NCI-H2081 (cell line): ENCODE measurements at places on chromosomes 16 and 17.

DNA sequence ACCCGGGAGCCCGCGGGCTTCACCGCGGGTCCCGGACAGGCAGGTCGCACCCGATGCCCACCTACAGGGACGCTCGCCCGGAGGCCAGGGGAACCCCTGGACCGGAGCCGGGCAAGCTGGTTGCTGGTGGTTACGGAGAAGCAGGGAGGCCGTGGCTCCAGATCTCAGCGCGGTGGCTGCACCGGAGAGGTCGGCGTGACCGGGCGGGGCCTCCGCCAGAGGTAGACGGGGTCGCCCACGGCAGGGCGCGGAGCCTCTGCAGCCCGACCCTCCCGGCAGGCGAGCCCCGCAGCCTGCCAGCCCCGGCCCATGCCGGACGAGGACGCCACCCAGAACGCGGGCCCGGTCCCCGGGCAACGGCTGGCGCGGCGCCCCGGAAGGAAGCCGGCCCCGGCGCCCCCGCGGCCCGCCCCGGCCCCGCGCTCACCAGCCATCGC is 341 bp downstream of the PCYT2 start:
- DNase-seq = no peak

- no peak for DNase-seq
Observed at GRCh38 chr16:57022445-57022844, 33.1 kb downstream of the NLRC5 start.

DNA sequence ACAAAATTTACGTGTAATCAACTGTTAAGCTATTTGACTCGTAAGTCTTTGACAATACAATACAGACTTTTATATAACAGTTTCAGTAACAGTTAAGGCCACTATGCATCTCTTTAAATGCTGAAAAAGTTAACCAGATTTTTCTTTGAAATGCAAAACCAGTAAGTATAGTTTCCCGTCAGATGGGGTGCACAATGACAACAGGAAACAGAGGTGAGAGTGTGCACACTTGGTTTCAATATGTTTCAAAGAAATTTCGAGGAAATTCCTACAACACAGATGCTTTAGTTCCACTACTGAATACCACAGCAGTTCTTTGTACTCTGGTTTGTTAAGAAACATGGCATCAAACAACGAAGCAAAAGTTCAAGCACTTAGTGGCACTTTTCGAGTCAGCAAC is 48.4 kb downstream of the RNF157 start:
- no peak for DNase-seq

DNA sequence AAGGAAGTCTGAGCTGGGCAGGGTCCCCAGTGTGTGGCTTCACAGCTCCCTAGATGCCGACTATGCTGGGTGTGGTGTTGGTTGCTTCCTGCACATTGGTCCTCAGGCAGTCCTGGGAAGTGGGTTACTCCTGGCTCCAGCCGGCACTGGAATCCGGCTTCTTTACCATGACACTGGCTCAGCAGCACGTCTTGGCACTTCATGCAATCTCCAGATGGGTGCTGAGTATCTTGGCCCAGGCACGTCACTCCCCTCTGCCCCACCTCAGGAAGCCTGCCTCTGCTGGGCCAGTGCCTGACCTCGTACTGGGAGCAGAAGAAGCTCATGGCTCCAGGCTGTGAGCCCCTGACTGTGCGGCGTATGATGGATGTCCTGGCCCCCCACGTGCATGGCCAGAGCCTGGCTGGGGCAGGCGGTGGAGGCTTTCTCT is 24.5 kb downstream of the FCSK start:
- DNase-seq = no peak

GRCh38 chr17:7888184-7888920 is at the start of gene CHD3:
Gene CHD3, plus strand, starts transcription at chr17:7888789. Its CDS starts 212 bp downstream, at chr17:7889001.
- no peak for DNase-seq

DNA sequence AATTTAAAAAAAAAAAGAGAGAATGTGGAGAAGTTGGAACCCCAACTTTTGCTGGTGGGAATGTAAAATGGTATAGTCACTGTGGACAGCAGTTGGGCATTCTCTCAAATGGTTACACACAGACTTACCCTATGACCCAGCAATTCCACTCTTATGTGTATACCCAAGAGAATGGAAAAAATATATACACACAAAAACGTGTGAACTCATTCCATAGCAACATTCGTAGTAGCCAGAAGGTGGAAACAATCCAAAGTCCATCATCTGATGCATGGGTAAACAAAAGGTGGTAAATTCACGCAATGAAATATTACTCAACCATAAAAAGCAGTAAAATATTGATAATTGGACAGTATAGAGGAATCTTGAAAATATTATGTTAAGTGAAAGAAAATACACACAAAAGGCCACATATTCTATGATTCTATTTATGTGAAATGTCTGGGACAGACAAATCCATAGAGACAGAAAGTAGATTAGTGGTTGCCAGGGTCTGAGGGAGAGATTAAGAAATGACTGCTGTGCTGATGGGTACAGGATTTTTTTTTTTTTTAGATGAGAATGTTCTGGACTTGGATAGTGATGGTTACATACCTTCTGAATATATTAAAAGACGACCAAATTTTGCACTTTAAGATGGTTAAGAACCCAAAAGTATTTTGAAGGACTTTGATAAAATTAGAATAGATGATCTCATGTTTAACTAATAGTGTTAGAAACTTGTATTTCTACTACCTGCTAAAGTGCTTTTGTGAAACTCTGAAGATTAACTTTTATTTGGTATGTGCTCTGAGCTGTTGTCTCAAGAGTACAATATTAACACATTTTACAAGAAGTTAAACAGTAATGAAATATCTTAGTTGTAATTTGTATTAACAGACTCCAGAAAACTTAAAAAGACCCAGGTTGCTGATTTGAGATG is 60.9 kb downstream of the MRTFB start:
- DNase-seq = no peak

DNA sequence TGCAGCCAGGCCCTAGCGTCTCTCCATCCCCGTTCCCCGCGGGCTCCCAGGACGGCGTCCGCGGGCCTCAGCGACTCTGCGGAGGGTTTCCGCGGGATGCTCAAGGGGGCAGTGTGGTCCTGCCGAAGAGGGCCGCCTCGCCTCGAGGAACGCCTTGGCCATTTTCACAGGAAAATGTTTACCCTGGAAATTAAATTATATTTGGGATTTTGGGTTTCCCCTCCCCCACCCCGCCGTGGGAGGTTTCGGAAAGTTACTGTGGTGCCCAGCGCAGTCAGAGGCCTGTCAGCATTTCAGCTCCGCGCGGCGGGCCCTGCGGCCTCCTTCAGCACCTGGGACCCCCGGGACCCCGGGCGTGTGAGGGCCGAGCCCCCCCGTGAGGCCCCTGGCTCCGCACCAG is 94.5 kb downstream of the PCTP start:
- no peak for DNase-seq

GRCh38 chr16:65375651-65376050 is 253.8 kb upstream of the CDH11 start:
- no peak for DNase-seq

DNA sequence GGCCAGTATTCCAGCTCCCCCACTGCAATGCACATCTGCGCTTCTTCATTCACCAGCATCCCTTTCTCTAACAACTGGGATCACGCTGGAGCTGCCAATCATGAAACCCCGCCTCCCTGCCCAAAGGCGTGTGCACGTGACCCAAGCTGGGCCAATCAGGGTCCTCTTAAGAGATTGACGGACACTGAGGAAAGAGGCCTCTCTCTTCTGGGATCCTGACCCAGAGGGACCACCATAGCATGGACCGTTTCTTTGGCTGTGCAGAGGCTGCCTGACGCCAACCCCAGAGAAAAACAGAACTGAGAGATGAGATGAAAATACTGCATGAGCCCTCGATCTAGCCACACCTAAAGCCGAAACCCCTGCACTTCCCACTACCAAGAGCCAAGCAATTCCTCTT is 32.0 kb downstream of the COTL1 start:
- DNase-seq = peak; percentile 16

GRCh38 chr17:5929721-5930120 is 140.5 kb upstream of the WSCD1 start:
- no peak for DNase-seq

- DNase-seq = no peak
Observed at GRCh38 chr17:80023481-80024205, 12.0 kb downstream of the TBC1D16 start.

- no peak for DNase-seq
Observed at GRCh38 chr17:10622617-10623485, 34.3 kb downstream of the MYH3 start.

DNA sequence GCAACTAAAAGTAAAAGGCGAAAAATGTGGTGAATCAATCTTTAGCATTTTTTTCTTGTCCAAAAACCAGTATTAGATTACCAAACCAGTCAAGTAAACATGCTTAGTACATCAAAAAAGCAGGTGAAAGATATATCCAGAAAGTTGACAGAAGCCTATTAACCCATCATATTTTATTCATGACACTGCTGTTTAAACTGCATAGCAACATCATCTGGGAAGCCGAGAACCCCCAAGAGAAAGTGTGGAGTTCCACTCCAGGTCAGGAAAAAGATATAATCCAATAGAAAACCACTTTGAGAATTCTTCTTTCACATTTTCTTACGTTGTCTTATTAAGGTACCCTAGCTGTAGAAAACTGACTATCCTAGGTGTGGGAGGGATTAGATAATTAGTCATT is 466.8 kb upstream of the CDH8 start:
- DNase-seq = no peak

DNA sequence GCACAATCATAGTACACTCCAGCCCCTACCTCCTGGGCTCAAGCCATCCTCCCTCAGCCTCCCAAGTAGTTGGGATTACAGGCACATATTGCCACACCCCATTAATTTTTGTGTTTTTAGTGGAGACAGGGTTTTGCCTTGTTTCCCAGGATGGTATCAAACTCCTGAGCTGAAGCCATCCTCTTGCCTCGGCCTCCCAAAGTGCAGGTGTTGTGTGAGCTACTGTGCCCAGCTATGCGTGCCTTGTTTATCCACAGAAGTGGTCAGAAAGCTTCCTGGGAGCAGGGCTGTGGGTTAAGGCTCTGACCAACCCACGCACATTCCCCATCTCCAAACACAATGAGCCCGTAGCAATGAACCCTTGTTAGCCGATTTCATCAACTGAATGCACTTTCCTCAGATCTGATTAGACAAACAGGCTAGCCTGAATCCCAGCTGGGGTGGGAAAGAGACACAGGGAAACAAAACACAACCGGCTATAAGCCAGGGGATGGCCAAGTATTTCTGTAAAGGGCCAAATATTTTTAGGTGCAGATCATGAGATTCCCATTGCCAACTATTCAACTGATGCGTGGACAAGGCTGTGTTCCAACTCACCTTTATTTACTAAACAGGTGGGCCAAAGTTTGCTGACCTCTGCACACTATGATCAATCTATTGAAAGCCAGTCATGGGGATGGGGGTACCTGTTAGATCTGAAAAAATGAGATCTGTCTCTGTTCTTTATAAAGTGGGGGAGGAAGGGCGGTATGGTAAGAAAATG is 193.6 kb downstream of the CPPED1 start:
- DNase-seq = no peak

GRCh38 chr17:38424297-38424972 is 3.8 kb upstream of the ARHGAP23 start:
- no peak for DNase-seq

- peak; percentile 6 for DNase-seq
Observed at GRCh38 chr16:52498328-52499059, 48.4 kb downstream of the TOX3 start.

DNA sequence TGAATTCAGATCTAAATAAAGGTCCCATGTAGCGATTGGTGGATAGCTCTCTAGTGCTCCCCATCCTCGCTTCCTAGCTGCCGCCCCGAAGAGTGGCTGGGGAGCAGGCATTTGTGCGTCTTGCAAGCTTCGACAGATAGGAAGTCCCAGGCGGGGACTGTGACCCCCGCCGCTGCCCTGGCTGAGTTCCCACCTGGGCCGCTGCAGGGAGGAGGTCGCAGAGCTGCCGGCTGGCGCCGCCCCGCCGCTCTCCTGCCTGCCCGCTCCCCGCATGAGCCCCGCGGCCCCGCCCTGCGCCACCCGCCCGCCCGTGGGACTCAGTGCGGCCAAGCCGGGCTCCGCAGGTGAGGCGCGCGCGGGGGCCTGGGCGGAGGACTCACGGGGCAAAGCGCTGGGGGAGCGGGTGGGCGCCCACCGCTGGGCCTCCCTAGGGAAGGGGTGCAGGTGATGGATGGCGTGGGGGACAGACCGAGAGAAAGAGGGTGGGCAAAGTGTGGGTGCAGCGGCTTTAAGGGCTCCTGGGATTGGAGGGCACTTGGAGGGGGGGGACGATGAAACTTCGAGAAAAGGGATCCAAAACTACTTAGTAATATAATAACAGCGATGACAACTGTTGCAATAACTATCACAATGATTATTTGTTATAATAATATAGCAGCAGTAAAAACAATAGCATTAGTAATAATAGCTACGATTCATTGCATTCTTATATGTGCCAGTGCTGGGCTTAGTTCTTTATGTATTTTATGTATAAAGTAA is at the start of gene OTOA:
TSS of gene OTOA (plus strand) at position 80 of the 759 bp plus-strand sequence. CDS start 14,547 bp downstream, outside the sequence.
- DNase-seq = no peak

DNA sequence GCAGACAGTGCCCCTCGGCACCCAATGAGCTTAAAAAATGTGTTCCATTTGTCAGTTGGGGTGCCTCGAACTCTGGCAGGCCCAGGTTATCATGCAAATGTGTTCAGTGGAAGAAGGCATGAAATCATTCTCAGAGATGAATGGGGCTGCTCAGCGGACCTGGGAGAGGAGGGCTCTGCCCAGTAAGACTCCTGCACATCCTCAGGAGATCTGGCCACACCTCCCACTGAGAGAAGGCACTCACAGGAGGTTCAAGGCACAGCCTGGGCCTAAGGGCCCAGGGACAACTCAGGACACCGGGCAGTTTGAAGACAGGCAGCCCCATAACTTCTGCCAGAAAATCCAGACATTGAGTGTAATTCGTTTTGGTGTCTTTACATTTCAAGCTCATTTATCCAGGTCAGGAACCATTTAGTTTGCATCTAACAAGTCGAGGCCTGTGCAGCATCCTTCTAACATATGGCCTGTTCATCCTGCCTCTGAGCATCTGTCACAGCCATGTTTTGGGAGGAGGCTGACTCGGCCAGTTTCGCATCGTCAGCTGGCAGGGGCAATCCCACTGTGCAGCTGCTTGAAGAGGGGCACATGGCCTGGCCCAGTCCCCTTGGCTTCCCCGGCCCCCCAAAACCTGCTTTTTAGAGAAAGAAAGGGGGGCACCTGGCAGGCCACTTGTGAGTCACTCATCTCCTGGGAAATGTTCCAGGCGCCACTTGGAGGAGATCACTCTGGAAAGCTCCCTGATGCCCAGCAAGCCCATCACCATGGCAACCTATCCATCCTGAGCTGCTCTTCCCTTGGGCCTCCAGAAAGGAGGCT is 31.2 kb upstream of the BCAR1 start:
- DNase-seq = no peak

- DNase-seq = no peak
Observed at GRCh38 chr17:36498155-36498554, 11.7 kb downstream of the ZNHIT3 start.

GRCh38 chr16:83021045-83021444 is 394.3 kb downstream of the CDH13 start:
- no peak for DNase-seq

GRCh38 chr16:29765167-29766032 is 12.7 kb upstream of the ZG16 start:
- peak; percentile 4 for DNase-seq

DNA sequence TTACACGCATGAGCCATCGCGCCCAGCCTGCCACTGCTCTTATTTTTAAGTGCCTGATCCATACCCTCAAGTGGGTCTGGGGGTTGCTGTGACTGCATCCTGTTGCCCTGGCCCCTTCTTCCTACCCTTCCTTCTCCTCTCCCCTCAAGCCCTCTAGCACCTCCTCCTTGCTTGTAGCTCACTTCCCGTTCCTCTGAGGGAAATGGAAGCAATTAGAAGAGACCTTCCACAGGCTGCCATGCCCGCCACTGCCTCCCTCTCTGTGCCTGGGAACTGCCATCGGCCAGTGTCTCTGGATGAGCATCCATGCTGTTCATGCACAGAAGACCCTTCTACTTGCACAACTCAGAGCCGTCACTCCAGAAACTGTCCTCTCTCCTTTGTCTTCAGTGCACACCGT is 10.6 kb upstream of the TFAP4 start:
- DNase-seq = no peak
